Chondrocyte (in vitro differentiated cells): ENCODE measurements at places on chromosomes 13 and 19. TPM values are rescaled to one million over a fixed set of nuclear protein-coding genes. Genes with fewer than 3 reads are reported as not detected.

GRCh38 chr19:33499248-33499647 lies 22.3 kb downstream of the PEPD start:
- peaks cover 6% of the 10 kb centered on the region for H3K36me3 ChIP-seq
- H3K27me3 ChIP-seq = no peaks in the 10 kb centered on the region
- no peaks in the 10 kb centered on the region for H3K4me1 ChIP-seq
- no peak overlapping the region for H3K4me3 ChIP-seq
- H3K27ac ChIP-seq = no peak overlapping the region

GRCh38 chr19:18832306-18833140 lies 764 bp downstream of the UPF1 start:
- peaks cover 5% of the 10 kb centered on the region for H3K36me3 ChIP-seq
- peaks cover 36% of the 10 kb centered on the region for H3K4me1 ChIP-seq
- no peak for DNase-seq
- peak overlapping the region; percentile 84 for H3K27ac ChIP-seq
- H3K4me3 ChIP-seq = peak overlapping the region; percentile 88
- peaks cover 2% of the 10 kb centered on the region for H3K27me3 ChIP-seq

The NOTCH3 gene
- 78.6 to 559 TPM (median 553 TPM) in 3 replicates for total RNA-seq

GRCh38 chr19:55309448-55309847 lies 15.7 kb downstream of the TMEM150B start:
- no peak overlapping the region for H3K27ac ChIP-seq
- no peaks in the 10 kb centered on the region for H3K4me1 ChIP-seq
- H3K36me3 ChIP-seq = peaks cover 21% of the 10 kb centered on the region
- no peaks in the 10 kb centered on the region for H3K27me3 ChIP-seq

- H3K27me3 ChIP-seq = no peaks in the 10 kb centered on the region
- peak overlapping the region; percentile 45 for H3K27ac ChIP-seq
- no peak for DNase-seq
Observed at GRCh38 chr13:110450941-110451730, 110.4 kb downstream of the RAB20 start.

DNA sequence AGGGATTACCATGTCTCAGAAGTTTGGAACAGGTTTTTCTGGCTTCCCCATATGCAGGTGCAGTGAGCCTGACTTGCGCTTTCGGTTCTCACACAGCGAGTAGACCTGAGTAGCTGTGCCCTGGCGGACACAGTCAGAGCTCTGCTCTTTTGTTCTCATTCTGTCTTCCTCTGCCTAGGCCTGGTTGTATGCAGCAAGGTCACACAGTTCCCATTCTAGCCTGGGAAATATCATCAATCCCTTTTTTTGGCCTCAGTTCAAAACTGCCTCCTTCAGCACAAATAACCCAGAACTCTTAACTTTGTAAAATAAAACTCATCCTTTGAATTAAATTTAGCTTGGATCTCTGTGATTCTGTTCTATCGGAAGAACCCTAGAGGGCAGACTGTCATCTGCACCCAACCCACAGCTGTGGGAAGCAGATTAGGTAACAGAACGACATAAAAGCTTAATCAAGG lies 10.2 kb downstream of the OXGR1 start:
- peaks cover 10% of the 10 kb centered on the region for H3K4me1 ChIP-seq
- no peaks in the 10 kb centered on the region for H3K36me3 ChIP-seq
- H3K27me3 ChIP-seq = peaks cover 35% of the 10 kb centered on the region
- no peak for DNase-seq
- H3K27ac ChIP-seq = peak overlapping the region; percentile 5
- H3K4me3 ChIP-seq = no peak overlapping the region

The FFAR2 gene
- not detected in 3 replicates for total RNA-seq

DNA sequence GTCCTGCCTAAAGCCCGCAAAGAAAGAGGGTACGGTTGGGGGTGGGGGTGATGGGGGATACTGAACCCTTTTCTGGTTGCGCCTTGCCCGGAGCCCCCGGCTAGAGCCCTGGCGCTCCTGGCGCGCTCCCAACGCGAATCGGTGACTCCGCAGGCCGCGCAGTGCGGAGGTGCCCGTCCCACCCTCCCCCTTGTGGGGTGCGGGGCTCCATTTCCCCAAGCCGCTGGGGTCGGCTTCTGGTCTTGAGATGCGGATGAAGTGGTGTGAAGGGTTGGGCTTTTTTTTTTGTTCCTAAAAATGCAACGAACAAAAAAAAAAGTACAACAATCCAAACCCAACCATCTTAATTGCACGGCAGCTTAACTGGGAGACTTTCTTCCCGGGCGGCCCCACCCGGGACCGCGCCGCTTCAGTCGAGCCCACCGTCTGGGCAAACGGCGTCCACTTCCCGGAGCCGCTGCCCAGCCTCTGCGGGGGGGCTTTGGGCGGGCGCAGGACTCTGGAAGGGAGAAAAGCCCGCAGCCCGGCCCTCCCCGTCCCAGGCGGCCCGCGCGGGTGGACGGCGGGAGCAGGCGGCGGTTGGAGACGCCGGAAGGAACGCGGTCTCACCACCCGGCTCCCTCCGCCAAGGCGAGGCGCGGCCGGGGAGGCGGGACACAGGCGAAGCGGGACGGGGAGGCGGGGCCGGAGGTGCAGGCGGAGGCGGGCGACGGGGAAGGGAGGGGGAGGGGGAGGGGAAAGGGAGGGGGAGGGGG lies 504 bp upstream of the TRIM13 start:
- no peaks in the 10 kb centered on the region for H3K27me3 ChIP-seq
- peaks cover 40% of the 10 kb centered on the region for H3K4me1 ChIP-seq
- peak; percentile 97 for DNase-seq
- peak overlapping the region; percentile 71 for H3K4me3 ChIP-seq

DNA sequence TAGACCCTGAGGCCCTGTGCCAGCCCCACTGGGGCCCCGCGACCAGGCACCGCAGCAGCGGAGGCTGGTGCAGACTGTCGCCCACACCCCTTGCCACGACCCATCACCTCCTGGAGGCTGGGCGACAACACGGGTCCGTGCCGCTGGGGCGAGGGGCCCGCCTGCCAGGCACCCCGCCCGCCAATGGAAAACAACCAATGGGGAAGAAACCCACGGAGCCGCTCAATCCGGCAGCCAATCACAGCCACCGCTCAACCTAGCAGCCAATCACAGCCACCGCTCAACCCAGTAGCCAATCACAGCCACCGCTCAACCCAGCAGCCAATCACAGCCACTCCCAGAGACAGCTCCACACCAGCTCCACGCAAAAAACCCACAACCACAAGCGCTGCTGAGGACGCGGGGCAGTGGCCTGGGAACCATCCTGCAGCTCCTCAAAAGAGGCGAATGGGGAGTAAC lies 29.7 kb downstream of the GPX4 start:
- no peak for DNase-seq
- peaks cover 28% of the 10 kb centered on the region for H3K4me1 ChIP-seq
- H3K36me3 ChIP-seq = no peaks in the 10 kb centered on the region
- H3K27ac ChIP-seq = no peak overlapping the region

GRCh38 chr19:15200553-15201364 lies at the start of gene NOTCH3:
NOTCH3 (minus strand) TSS chr19:15200995; CDS start chr19:15200905, 90 bp downstream.
- H3K4me3 ChIP-seq = peak within 1 kb of the TSS; percentile 78
- H3K27me3 ChIP-seq = no peaks in the 10 kb centered on the region
- DNase-seq = no peak
- peak within 1 kb of the TSS; percentile 70 for H3K27ac ChIP-seq
- peaks cover 13% of the 10 kb centered on the region for H3K36me3 ChIP-seq

DNA sequence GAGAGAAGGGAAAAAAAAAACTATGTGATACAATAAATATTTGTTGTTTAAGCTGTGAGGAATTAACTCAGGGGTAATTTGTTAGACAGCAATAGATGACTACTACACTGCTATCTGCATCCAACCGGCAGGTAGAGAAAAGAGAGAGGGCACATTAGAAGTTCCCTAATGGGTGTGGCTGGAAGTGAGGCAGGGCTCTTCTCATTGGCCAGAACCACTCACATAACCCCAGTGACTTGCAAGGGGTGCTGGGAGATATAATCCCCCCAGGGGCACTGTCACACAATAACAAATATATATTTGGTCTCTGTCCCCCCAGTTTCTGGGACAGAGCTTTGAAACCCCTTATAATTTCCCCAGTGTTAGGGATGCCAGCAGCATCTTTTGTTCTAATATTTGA lies 24.3 kb downstream of the FGF21 start:
- no peak for DNase-seq
- H3K4me3 ChIP-seq = no peak overlapping the region
- no peaks in the 10 kb centered on the region for H3K27me3 ChIP-seq
- H3K27ac ChIP-seq = no peak overlapping the region
- H3K4me1 ChIP-seq = peaks cover 9% of the 10 kb centered on the region

The TUBB4A gene
- 0.26 to 0.99 TPM (median 0.70 TPM) in 3 replicates for total RNA-seq
